Stimulated activated CD4-positive, alpha-beta T cell treated with anti-CD3 and anti-CD28 coated beads, Interleukin-12 subunit alpha, Interleukin-12 subunit beta, amount 100 ng/mL, for 48 hours (primary cell): ENCODE measurements at places on chromosomes 1 and 21.

- no peak for DNase-seq
These were observed 3.0 kb upstream of the CPLANE2 start for GRCh38 chr1:16239972-16240491.

GRCh38 chr1:220485131-220485530 lies 42.8 kb upstream of the MARK1 start:
- no peak for DNase-seq

- no peak for DNase-seq
These were observed 215.1 kb downstream of the S1PR1 start for GRCh38 chr1:101451888-101452287.

DNA sequence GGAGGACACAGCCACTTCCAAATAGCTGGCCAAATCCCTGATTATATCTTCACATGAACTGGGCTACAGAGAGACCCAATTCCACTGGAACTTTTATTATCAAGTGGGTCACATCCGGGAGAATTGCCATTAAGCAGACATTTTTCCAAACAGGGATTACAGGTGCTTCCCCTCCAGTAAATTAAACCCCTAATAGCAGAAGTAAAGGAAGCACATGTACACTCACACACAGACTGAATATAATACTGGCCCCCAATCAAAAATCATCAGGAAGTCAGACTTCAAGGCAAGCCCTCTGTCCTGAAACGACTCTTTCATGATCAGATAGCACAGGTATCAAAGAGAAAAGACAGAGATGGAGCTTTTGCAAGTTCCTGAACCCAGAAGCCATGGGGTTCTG lies 118.6 kb upstream of the PPP2R5A start:
- DNase-seq: no peak

- DNase-seq: no peak
These were observed 17.1 kb downstream of the SLAMF7 start for GRCh38 chr1:160755911-160756848.

GRCh38 chr1:214709241-214709640 lies 106.2 kb downstream of the CENPF start:
- DNase-seq: no peak

GRCh38 chr1:203746281-203746680 lies 18.7 kb upstream of the LAX1 start:
- no peak for DNase-seq

DNA sequence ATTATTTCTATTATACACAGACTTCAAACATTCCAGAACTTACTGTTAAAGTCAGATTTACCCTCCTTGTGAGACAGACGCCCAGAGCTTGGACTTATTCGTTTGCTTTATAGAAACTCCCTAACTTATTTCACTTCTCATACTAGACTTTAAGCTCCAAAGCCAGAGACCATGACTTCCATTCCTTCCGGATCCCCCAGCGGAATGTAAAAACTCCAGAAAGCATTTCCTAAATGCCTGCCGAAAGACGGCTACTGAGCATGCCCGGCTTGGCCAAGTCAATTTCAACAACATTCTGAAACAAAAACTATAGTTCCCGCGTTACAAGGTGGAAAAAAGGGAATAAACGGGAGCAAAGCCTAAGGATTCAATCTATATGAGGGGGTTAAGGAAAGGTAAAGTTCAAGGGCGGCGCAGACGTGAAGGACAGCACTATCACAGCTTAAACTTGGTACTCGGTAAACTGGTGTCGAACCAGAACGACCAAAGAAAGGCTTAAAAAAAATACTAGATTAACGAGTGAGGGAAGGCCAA lies 1.1 kb downstream of the USP48 start:
- no peak for DNase-seq
